D341Med (cell line): ENCODE measurements at places on chromosomes 5 and 9.

DNA sequence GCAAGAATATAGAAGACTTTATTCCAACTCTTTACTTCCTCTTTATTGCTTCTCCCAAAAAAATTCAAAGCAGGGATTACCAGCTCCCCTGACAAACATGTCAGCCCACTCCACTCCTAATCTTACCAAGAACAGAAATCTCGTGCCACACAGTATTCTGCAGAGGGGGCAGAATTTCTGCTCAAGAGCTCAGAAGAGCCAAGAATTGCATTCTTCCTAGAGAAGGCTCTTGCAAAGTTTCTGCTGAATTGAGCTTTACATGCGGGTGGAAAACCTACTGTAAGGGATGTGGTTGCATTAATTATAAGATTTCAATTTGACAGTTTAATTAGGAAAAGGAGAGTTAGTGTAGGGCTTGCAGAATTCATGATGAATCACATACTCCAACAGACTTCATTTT lies 428.5 kb downstream of the CETN3 start:
- no peak for DNase-seq

- peak; percentile 96 for DNase-seq
These were observed 17.9 kb upstream of the EGFL7 start for GRCh38 chr9:136644593-136645351.

DNA sequence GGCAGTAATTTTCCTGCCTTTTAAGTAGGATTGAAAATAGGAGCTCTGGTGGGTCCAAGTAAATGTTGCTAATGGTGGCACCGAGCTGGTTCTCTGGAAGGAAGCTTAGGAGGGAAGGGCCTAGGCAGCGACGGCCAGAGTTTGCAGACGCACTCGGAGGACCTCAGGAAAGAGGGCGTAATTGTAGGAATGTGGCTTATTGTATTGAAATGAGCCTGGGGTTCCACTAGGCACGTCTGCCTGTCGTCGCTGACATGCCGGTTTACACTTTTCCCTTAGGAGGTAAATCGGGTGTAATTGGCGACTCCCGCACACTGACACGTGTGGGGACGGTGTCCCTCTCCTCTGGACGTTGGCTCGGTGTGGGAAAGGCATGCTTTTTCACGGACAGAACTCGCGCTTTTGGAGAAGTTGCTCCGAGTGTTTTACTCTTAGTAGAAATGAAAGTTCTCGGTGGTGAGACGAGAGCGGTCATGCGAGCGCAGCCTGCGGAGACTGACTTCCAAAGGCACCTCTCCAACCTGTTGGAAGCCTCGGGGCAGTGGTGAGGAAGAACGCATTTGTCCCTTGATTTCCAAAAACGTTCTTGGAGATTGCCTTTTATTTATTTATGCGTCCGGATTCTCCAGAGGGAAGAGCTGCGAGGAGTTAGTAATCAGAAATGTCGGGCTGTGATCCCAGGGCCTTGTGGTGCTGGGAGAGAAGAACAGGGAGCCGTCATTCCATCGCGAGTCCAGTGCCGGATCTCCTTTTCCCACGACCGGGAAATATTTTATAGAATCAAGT lies 1.3 kb downstream of the NR4A3 start:
- DNase-seq = peak; percentile 46

DNA sequence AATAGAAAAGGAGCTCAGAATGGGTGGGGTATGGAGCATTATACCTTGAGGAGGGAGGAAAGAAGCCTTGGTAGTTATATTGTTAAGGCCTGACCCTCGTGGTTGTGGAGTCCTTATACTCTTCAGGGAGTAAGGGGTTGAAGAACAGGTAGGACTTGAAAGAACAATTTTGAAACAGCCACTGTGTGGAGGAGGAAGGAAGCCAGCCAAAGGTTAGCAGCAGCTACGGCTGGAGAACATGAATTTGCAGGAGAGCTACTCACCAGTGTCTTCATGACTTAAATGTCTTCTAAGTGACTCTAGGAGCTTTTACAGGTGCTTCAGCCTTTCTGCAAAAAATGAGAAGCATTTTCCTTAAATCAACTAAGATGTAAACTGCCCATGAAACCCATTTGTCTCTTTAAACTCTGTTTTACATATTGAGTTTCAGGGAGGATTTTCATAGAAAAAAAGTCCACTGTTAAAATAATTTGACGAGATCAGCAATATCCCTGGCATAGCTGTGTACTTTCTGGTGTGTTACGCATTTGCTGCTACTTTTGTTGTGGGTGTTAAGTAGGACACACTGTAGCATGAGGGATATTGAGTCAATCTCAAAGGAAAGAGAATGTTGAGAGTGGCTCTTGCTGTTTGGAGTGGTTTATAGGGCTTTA lies 110.6 kb upstream of the ELL2 start:
- no peak for DNase-seq

- no peak for DNase-seq
These were observed 69.4 kb upstream of the NFIB start for GRCh38 chr9:14383294-14383693.

DNA sequence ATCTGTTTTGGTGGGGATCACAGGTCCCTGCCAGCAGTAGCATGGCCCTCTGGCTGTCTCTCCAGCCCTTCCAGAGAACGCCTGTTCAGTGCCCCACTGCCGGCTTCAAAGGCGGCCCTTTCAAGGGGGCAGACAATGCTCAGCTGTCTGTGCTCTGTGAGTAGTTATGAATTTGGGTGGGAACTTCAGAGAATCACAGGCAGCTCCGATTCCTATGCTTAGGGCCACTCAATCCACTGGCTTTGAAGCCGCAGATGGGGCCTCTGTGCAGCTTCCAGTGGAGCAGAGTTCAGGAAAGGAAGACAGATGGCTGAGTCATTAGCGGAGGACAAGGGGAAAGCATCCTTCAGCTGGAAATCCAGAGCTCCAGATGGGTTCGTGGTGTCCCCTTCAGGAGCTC lies 42.4 kb downstream of the NKX2-5 start:
- DNase-seq = no peak

DNA sequence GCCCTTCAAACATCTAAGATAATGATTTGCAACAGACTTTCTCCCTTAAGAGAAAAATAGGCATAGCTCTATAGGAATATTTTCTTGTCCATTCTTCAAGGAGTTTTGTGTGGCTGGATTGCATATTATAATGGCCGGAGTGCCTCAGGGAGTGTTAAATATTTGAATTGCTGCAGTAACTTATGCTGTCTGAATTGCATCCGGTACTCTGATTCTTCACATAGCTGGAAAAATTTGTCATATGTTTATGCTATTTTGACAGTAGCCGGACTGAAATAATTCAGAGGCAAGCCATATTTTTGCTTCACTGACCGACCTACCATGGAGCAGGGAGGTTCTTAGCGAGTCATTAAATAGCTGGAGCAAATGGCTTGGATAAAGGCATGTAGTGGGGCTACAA lies 621.0 kb downstream of the ACTL7B start:
- no peak for DNase-seq

DNA sequence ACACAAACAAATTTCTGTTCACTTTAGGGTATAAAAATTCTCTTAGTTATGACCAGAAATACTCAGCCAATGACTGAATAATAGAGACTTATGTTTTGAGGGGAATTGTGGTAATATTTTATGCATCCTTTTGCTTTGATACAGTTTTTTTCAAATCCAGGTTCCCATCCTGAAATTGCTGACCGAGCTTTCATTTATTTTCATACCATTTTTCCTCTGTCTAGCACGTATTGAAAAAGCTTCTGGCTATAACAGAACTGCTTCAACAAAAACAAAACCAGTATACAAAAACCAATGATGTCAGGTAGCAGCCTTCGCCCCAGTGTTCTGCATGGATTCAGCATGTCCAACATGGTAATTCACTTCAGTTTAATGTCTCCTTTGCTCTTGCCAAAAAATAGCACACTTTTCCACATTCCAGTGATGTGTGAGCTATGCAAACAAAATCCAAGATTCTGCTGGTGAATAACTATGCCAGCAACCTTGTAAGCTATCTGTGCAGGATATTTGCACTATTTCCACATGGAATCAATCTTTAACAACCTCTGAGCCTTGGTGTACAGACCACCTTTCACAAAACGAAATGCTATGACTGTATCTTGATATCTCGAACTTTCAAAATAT lies 22.0 kb downstream of the CCNH start:
- DNase-seq = no peak

DNA sequence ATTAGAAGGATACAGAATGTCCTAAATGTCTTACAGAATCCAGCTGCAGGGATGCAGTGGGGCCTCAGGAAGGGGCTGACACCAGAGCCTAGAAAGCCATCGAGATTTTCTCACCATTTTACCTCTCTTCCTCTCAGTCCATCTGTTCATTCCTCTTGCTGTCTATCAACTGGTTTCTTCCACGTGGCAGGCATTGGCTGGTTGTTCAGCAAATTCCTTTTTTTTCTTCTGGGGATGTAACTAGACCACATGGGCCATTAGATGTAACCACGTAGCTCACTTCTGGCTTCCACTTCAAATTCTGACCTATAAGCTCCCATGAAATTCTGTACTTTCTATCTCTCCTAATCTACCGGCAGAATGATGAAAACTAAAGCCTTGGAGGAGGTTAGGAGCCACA lies 93.6 kb upstream of the MTAP start:
- DNase-seq = no peak

DNA sequence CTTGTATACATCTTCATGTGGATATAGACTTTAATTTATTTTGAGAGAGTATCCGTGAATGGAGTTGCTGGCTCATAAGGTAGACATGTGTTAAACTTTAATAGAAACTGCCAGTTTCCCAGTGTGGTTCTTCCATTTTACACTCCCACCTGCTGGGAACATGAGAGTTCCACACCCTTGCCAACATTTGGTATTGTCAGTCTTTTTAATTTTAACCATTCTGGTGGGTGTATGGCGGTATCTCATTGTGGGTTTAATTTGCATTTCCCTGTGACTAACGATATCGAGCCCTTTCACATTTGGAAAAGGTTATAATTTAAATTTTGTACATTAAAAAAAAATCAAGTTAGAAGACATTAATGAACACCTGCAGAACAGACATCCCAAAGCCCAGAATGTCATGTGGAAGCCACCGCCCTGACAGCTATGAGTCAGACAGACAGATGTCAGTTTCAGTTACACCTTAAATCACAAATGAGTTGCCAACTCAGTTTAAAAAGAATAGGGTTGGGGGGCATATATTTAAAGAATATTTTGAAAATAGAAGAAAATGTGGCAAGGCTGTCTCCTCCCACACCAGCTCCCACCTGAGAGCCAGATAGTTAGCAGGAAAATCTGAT lies 36.9 kb downstream of the ANKRD33B start:
- DNase-seq = no peak

- no peak for DNase-seq
These were observed 324.4 kb downstream of the ENC1 start for GRCh38 chr5:74316064-74316603.

DNA sequence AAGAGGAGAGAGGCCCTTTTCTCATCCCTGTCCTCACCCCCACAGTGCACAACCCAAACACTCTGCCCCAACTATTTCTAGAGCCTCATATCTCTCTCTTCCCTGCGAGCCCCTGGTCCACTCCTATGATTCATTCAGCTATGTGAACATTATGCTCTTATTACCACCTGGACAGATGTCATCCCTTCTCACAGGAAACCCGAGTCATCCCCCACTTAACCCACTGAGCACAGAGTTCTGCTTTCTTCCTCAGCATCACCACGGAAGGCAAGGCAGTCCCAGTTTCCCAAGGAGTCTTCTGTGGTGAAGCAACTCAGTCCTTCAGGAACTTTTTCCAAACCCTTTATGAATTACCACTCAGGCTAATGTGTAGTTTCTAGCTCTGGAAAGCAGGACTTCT lies 1.3 kb downstream of the DNAI1 start:
- DNase-seq = no peak

DNA sequence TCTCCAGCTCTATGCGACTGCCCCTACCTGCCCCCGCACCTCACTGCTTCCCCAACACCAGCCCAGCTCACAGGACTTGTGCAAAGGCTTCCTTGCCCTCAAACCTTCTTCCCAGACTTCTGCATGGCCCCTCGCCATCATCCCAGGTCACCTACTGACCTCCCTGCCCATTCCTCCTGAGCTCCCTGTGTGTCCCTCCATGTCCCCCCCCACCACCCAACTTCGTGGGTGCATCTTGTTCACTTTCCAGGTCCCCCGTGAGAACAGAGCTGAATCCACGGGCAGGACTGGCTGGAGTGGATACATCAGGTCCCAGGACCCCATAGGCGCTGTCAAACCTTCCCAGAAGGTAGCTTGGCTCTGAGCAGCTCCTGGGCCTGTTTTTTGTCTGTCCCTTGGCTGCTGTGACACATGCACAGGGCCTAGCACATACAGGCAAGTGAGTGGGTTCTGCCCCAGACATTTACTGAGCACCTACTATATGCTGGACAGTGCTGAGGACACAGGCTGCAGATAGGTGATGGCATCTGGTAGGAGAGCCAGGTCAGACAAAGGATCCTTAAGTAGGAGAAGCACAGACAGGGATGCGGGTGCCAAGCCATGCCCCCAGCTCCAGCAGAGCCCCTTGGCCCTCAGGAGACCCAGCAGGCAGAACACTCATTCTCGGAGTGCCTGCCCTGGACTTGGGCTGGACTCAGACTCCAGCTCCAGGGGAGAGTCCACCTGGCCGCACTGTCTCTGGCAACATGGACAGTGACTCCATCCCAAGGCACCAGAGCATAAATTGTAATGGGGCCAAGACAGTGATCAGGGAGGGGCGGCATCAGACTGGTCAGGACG lies 15.0 kb downstream of the NINJ1 start:
- DNase-seq = no peak

DNA sequence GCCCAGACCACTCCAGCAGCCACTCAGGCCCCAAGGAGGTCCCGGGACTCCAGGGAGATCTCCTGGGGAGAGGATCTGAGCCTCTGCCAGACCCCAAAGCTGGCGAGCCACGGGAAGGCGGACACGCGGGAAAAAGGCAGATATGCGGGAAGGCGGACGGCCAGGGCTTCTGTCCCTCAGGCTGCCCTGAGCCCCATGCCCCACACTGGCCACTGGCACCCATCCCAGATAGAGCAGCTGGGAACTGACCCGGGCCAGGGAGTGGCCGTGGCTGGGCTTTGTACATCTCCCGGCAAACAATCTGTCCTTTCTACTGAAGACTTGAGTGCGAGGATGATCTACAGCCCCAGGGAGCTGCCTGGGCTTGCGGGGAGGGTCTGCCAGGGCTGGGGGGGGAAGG lies 21.1 kb upstream of the NOTCH1 start:
- DNase-seq = no peak

DNA sequence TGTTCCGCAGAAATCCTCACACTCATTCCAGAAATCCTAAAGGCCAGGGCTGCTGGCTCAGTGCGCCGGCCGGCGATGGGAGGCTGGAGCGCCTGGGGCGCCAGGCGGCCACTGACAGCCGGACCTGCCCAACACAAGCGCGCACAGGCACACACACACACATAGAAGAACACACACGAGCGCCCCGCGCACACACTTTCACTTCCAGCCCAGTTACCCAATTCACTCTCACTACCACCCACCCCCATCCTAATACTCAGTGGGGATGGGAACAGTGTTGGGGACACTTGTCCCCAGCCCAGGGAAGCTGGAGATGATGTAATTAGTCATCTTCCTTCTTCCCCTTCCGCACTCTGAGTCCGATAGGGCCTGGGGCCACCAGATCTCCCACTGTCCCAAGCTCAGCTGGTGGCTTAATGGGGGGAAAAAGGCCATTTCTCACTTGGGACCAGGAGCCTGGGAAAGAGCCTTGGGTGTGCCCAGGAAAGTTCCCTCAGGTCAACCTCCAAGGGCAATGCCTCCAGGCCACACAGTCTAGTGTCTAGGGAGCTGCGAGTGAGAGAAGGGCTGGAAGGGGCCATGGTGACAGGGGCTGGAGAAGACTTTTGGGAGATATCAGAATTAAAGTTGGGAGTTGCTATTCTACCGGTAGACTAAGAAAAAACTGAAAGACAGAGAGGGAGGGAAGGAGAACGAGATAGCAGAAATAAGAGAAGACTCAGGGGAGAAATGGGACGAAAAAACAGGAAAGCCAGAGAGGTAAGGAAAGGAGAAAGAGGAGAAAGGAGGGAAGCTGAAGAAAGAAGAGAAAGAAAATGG lies 1.7 kb downstream of the EBF1 start:
- peak; percentile 34 for DNase-seq
